ENCODE measurements at places on chromosomes 2 and 18.

- DNase-seq = no peak
Measured at GRCh38 chr18:64032312-64032711, 62.4 kb downstream of the SERPINB8 start.

DNA sequence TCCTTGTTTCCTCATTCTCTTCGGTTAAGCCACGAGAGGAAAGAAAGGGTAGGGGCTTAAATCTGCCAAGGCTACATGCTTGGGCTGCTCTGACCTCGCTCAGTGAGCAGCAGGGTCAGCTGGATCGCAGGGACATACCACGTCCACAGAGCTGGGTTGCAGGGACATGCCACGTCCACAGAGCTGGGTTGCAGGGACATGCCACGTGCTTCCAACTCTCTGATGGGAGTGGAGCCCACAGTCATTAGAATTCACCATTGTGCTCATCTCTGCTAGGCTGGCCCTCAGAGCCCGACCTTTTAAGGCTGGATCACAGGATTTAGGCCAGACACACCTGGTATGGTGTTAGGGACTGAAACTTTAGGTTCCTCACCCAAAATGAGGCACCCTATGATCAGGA is 107.4 kb upstream of the SEC11C start:
- no peak for DNase-seq

GRCh38 chr2:176733698-176734430 is 464.6 kb downstream of the MTX2 start:
- no peak for DNase-seq

DNA sequence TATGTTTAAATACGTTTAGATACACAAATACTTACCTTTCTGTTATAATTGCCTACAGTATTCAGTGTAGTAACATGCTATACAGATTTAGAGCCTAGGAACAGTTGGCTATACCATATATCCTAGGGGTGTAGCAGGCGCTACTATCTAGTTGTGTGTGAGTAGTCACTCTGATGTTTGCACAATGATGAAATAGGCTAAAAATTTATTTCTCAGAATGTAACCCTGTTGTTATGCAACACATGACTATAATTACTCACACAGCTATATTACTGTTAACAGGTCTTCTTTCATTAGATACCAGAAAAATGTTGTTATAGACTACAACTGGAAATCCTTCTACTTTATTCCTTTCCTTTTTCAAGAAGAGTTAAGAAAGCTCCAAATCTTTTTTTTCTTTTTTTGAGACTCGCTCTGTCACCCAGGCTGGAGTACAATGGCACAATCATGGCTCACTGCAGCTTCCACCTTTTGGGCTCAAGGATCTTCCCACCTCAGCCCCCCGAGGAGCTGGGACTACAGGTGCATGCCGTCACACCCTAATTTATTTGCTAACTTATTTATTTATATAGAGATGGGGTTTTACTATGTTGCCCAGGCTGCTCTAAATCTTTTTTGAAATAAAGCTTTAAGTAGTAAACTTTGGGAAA is 48.5 kb downstream of the C2orf74 start:
- DNase-seq = no peak

DNA sequence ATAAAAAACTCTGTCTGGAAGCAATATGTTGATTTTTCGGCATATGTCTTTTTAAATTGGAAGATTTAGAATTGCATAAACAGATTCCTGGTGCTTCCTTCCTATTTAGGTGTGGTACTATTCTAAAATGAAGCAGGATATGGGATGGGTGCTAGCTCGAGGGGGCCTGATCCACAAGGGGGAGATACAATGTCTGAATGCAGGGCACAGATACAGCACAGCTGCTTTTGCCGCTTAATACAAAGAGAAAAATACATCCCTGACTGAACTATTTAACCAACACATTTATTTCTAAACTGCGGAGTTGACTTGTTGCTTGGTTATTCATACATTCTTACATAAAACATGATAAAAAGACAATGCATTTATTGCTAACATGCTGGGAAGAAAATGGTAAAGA is 169.1 kb downstream of the TMEFF2 start:
- no peak for DNase-seq

DNA sequence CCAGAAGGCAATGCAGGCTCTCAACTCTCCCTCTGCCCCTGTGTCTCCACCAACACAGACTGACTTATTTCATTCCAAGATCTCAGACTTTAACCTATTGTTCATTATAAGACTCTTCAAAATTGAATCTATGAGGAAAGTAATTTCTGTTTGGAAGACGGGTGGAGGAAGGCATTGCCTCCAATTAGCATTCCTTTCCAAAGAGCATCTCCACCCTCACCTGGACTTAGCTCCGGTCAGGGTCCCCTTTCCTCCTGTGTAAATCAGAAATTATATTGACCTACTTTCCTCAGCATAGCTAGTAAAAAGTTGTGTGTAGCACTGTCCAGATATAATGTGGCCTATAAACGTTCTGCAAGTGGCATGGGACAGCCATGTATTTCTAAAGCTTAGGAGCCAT is 230.4 kb upstream of the ACVR2A start:
- no peak for DNase-seq

DNA sequence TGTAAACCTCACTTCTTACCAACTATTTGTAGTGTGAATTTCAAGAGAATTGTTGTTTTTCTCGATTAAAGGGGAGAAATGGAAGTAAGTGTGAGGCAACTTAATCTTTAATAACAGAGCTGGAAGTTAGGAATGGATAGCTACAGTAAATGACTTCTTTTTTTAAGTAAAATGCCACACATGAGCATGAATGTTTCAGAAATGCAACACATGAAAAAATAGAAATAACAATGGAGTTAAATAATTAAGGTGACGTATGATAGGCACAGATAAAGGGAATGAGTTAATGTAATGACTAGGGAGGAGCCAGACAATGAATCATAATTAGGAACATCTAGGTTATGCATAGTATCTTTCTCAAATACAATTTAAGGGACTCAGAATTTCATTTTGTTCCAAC is 3.4 kb downstream of the REL start:
- DNase-seq = peak; percentile 11
